Fibroblast of the conjunctiva (primary cell): ENCODE measurements at places on chromosomes 3 and 15.

DNA sequence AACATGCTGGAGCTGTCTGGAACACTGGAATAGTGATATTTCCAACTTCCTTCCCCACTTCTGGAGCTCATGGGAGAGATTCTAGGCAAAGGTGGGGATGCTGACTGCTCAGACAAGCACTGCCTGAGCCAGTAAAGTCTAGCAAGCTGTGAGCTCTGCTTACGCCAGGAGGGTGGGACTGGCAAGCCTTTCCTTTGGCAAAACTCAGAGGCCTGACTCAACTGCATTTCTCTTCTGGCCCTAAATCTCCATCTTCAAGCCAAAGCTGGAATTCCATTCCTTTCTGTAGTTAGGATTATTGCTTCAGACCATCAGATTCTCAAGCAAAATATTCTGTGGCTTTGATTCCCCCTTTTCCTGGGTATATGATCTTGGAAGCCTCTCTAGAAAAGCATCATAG lies 20.3 kb upstream of the EPB42 start:
- peak; percentile 34 for DNase-seq

DNA sequence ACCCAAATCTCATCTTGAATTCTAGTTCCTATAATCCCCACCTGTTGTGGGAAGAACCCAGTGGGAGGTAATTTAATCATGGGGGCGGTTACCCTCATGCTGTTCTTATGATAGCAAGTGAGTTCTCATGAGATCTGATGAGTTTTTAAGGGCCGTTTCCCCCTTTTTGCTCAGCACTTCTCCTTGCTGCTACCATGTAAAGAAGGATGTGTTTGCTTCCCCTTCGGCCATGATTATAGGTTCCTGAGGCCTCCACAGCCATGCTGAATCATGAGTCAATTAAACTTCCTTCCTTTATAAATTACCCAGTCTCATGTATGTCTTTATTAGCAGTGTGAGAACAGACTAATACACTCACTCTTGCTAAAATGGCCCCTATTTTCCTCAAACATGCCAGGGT lies 374.7 kb downstream of the TUSC7 start:
- no peak for DNase-seq

- peak; percentile 91 for DNase-seq
Measured at GRCh38 chr3:114383875-114384557, 90.2 kb downstream of the TIGIT start.

DNA sequence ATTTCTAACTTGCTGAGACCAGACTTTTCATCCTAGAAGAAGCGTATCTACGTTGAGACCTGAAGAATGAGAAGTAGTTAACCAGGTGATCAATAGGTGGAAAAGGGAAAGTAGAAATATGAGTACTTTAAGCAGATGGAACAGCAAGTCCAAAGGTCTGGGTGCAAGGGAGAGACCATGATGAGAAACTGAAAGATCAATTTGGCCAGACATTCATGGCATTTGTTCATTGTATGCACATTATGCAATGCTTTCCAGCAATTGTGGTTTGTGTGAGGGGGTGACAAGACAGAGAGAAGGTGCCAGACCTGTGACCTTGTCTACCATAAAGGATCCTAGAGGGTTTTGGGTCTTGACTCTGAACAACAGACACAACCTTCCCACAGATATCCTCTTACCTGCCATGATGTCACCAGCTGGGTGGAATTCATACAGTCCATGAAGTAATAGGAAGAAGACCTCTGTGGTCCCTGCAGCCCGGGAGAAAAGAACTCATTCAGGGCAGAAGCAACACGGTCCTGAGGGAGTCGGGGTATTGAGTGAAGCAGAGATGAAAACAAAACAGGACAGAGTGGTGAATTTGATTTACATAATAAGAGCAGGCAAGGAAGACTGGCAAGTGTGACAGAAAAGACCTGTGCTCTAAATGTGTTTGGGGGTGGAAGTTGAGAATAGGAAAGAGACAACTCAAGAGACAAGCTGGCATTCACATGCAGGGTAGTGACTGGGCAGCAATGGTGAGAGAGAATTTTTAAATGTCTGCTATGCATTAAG lies 63.4 kb upstream of the PSMD6 start:
- no peak for DNase-seq
